Karpas-422 (cell line): ENCODE measurements at places on chromosomes 12 and 14. TPM values are rescaled to one million over a fixed set of nuclear protein-coding genes. Genes with fewer than 3 reads are reported as not detected.

REM2 gene
- 0.51 TPM in 1 of 2 replicates, not detected in the other for total RNA-seq

KIF26A gene
- total RNA-seq: not detected in 2 replicates

FCF1 gene
- total RNA-seq: 46.6 and 51.6 TPM in 2 replicates

KLRC1 gene
- total RNA-seq: not detected in 2 replicates

EID3 gene
- total RNA-seq: 1.5 and 2.7 TPM in 2 replicates

GRCh38 chr12:53338017-53338416 is 1.9 kb upstream of the SP7 start:
- no peaks in the 10 kb centered on the region for H3K27me3 ChIP-seq
- no peaks in the 10 kb centered on the region for H3K36me3 ChIP-seq
- H3K27ac ChIP-seq: no peak overlapping the region
- H3K4me3 ChIP-seq: no peak overlapping the region
- peaks cover 8% of the 10 kb centered on the region for H3K4me1 ChIP-seq

GRCh38 chr12:102478405-102479098 is 1.8 kb downstream of the IGF1 start:
- no peak for DNase-seq
- no peak overlapping the region for H3K27ac ChIP-seq

- no peaks in the 10 kb centered on the region for H3K27me3 ChIP-seq
- H3K4me1 ChIP-seq: no peaks in the 10 kb centered on the region
- H3K4me3 ChIP-seq: no peak within 1 kb of the TSS
- DNase-seq: no peak
Measured at GRCh38 chr12:13196130-13196921, at the start of gene EMP1. Gene EMP1 (plus strand): TSS chr12:13196726. CDS start chr12:13211511, 14,785 bp downstream.

GRCh38 chr12:91142221-91142631 is 30.9 kb upstream of the LUM start:
- H3K4me3 ChIP-seq: no peak overlapping the region
- H3K36me3 ChIP-seq: no peaks in the 10 kb centered on the region; the same call in 1 of the 2 replicates
- H3K27me3 ChIP-seq: no peaks in the 10 kb centered on the region
- H3K27ac ChIP-seq: no peak overlapping the region

GRCh38 chr12:124403273-124403672 is 108.4 kb downstream of the RFLNA start:
- H3K4me3 ChIP-seq: no peak overlapping the region
- DNase-seq: no peak
- no peak overlapping the region for H3K27ac ChIP-seq
- no peaks in the 10 kb centered on the region for H3K4me1 ChIP-seq
- H3K36me3 ChIP-seq: no peaks in the 10 kb centered on the region; the same call in 1 of the 2 replicates
- H3K27me3 ChIP-seq: no peaks in the 10 kb centered on the region

DNA sequence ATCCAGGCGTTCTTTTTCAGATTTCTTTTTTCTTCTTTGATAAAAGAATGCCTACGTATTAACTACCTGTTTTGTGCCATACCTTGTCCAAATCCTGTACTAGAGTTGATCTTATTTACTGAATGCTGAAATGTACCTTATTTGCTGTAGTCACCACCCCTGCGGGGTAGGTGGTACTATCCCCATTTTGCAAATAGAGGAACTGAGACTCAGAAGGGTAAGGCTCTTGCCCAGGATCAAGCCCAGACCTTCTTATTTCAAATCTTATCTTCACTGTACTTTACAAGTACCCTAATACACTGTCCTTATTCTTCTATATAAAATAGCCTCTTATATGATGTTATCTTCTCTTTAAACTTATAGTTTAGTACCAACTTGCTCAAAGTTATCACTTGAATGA is 206.5 kb downstream of the SLC41A2 start:
- H3K4me3 ChIP-seq: no peak overlapping the region
- H3K36me3 ChIP-seq: no peaks in the 10 kb centered on the region
- H3K27ac ChIP-seq: no peak overlapping the region
- DNase-seq: no peak
- no peaks in the 10 kb centered on the region for H3K4me1 ChIP-seq
